ENCODE measurements at places on chromosomes 3 and 15.

GRCh38 chr15:97884513-97885131 lies 75.9 kb upstream of the ARRDC4 start:
- no peak for DNase-seq

DNA sequence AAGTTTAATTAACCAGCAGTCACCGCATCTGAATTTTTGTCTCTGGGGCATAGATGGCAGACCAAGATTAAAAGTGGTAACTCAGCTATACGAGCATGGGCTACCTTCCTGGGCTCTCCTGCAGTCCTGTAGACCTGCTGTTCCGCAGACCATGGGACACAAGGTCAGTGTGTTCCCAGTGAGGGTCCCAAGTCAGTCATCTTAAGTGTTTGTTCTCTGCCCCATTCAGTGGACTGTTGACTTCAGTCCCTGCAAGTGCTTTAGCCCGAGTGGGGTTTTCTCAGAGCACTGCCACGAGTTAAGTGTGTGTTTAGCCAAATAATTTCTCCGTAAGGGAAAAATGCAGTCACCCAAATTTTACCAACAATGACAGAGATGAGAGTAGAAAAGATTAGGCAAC lies 4.9 kb upstream of the EXOG start:
- DNase-seq, result no peak

- DNase-seq, result no peak
Observed at GRCh38 chr3:141261472-141262307, 30.1 kb downstream of the PXYLP1 start.

DNA sequence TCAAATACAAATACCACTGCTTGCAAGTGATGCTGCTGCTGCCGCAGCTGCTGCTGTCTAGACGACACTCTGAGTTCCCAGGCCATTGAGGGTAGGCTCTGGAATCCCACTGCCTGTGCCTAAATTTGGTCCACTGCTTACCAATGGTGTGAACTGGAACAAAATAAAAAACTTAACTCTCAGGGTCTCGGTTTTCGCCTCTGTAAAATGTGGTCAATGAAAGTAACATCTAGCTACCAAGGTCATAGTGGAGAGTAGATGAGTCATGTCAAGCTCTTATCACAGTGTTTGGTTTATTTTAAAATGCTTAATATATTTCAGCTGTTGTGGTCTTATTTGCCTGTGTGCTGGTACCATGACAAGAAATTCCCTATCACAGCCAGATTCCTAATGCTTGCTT lies 299.3 kb downstream of the CLSTN2 start:
- no peak for DNase-seq

- no peak for DNase-seq
Observed at GRCh38 chr3:88189361-88189810, 39.6 kb downstream of the C3orf38 start.

DNA sequence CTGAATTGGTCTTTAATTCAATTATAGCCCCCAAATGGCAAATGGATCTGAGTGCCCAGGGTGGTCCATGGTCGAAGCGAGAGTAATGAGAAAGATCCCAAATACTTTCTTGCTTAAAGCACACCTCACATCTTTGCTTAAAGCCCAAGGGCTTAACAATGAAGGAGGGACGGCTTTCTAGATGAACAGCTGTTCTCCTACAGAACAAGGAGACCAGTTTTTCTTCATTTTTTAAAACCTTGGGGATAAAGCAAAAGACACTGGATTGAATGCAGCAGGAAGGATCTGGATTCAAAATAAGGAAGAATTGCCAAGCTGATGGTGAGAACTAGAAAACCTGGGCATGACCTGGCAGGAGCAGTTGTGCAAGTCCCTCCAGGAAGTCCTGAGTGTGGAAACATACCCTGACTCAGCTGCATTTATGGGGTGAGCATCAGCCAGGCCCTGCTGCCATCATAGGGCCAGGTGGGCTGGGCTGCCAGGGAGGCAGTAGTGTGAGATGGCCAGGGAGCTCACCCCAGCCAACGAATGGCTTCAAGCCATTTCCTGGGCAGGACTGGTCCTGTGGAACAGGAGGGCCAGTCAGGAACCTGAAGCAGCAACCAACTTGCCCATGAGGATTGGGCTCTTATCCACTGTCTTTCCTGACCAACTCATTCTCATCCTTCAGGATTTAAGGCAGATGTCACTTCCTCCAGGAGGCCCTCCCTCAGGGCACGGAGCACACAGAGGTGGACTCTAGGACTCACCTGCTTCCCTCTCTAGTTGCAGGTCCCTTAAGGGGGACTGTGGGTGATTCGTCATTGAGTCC lies 18.4 kb upstream of the RHCG start:
- DNase-seq, result no peak

- DNase-seq, result no peak
Observed at GRCh38 chr3:132404276-132404675, 13.0 kb upstream of the DNAJC13 start.

DNA sequence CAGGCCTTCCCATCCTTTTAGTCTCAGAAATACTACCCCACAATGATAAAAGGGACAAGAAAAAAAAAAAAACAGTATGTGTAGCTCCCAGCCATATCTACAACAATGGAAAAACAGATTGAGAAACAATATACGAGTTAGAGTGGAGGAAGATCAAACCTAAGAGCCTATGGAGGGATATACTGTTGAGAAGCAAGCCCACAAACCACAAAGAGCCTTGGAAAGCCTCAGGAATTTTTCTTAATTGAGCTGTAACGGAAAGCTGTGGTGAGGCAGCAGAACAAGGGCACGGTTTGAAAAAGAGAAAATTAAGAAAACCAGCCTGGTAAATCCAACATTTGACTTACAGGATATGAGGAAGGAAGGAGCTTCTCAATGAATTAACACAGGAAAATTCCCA lies 21.4 kb downstream of the KPNA1 start:
- no peak for DNase-seq

- no peak for DNase-seq
Observed at GRCh38 chr3:123430266-123430665, 18.6 kb downstream of the ADCY5 start.

DNA sequence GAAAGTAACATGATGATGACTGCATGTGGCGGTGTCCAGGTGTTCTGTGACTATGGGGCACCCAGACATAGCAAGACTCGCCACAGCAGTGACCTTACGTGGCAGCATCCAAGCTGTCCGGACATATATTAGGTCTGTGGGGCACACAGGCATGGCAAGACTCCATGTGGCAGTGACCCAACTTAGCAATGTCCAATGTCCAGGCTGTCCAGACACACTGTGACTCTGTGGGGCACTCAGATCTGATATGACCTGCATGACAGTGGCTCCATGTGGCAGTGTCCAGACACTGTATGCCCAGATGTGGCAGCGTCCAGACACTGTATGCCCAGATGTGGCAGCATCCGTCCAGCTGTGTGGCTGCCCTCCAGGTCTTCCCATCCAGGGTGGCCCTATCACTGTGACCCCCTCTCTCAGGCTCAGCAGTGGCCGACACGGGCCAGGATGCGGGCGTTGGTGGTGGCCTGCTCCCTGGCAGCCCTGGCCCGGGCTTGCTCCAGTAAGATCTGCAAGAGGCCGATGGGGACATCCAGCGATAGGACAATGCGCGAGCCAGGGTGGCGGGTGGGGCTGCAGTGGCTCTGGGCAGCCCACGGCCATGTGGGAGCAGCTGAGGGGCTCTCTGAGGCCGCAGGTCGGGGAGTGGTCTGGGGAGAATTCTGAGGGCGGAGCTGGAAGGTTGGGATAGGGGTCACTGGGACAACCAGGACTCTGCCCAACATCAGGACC lies 1.1 kb downstream of the UCN2 start:
- DNase-seq, result no peak

DNA sequence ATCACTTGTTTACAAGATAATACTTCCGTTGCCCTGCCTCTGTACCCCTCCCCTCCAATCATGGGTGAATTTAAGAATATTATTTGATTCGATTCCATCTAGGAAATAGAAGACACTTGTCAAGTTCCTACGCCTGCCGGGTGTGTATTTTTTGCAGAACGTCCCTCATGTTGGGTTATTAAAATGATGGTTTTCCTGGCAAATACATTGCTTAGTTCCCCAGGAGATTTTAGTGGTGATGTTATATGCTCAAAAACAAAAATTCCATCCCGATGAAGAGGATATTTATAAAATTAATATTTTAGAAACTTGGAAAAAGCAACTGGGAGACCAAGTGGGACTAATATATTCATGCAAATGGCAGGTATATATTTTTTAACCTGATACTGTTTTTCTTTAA lies 548.4 kb downstream of the EDEM1 start:
- DNase-seq, result no peak

DNA sequence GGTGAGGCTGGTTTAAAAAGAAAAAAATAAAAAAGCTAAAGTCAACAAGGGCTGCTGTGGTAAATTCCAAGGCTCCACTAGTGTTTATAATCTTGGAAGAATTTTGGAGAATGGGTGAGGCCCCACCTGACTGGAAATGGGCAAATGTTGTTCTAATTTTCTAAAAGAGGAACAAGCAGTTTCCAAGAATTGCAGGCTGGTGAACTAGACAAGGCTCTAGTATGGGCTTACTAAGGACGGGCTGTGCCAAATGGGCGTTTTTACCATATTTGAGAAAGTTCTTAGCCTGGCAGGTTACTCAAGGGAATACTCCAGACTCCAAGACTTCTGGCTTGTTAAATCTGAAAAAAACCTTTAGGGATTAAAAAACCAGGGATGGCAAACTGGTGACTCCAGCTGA lies 67.0 kb upstream of the ABHD2 start:
- no peak for DNase-seq

- DNase-seq, result no peak
Observed at GRCh38 chr15:83928392-83928734, 274.4 kb downstream of the ADAMTSL3 start.

DNA sequence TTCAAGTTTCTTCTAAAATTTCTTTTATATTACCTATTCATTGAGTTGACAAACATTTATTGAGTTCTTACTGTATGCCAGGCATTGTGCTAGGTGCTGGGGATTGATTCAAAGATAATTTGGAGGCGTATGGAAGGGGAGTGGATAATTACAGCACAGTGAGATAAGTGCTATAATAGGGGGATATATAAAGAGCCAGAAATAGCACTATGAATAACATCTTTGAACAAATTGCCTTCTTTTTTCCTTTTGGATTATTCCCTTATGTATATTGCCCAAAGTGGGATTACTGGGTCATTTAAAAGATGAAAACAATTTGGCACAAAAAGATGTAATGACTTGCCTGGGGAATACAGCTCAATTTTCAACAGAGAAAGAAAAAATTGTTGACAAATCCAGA lies 64.6 kb downstream of the LPP start:
- DNase-seq, result no peak

DNA sequence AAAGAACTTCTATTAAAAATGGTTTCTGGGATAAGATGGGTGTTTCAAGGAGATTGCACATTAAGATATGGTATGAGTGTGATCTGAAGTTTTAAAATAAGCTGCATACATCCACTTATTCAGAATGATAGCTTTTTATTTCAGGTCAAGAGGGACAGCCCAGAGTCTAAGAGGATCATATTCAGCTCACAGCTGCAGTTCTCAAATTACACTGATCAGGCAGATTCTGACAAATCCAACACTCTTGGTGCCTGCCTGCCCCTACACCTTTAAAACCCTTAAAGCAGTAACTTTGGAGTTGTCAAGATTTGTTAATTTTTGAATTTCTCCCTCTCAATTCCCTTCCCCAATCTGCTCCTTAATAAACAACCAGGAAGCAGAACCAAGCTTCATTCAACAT lies 9.1 kb upstream of the TMEM87A start:
- DNase-seq, result no peak

DNA sequence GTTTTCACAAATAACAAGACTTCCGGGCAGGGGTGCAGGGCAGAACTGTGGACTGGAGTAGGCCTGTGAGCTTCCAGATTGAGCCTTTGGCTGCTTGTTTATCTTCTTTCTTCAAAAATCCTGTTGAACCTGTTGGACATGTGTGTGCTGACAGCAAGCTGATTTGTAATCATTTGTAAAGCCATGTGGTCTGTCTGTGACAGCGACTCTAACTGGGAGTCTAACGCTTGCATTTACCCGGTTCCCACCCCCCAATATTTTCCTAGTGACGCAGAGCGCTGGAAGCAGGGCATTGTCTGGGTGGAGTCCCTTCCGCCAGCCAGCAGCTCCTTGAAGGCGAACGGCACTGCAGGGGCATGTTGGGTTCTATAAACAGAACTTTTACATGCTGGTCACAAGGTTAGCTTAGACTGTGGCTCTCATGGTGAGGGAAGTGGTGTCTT lies 85.7 kb upstream of the MYZAP start:
- no peak for DNase-seq

- no peak for DNase-seq
Observed at GRCh38 chr15:43239732-43240491, 19.1 kb upstream of the EPB42 start.

- no peak for DNase-seq
Observed at GRCh38 chr3:14775563-14775962, 43.2 kb upstream of the FGD5 start.
